ENCODE measurements at places on chromosomes 2 and 18.

- DNase-seq = no peak
These were observed 38.9 kb downstream of the UGP2 start for GRCh38 chr2:63880625-63881024.

DNA sequence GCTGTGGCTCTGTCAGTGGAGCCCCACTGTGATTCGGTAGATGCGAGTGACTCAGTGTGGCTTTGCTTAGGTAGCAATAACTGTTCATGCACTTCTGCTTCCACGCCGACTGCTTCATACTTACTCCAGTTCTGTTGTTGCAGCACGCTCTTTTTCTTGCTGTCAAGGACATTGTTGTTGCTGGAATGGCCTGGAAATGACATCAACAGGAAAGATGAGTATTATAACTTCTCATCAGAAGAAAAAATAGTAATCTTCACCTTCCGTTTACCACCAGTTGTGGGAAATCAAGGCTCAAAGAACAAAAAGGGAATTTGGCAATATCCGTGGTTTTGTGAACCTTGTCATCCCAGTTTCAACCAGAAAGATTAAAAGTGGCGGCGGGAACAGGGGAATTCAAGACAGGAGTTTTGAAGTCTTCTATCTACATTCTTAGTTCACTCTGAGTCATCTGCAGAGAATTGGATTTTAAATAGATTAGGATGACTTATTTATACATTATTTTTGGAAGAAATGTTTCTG is 8.3 kb downstream of the TM4SF20 start:
- DNase-seq = no peak

DNA sequence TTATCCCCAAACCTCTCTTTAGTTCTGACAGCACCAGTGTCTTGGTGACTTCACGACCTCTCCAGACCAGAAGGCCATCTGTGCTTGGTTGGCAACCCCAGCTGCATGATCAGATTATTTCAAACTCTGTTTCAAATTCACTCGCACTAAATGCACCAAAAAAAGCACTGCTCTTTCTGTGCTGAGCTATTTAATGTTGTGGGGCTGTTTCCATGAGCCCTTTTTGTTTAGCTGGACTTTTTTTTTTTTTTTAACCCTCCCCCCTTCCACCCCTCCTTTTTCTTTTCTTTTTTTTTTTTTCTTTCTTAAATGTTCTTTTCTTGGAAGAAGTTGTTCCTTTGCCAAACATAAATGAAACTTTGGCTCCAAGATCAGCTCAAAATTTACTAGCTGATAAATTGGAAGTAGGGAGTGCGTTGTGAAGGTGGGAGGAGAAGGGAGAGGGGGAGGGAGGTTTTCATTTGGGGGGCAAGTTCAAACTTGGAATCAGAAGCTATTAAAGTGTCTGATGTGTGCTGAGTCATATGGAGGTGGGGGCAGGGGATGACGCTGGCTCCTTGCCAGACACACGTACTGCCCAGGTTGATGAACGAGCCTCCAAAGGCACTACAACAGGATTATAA is 543.0 kb upstream of the TNP1 start:
- no peak for DNase-seq

DNA sequence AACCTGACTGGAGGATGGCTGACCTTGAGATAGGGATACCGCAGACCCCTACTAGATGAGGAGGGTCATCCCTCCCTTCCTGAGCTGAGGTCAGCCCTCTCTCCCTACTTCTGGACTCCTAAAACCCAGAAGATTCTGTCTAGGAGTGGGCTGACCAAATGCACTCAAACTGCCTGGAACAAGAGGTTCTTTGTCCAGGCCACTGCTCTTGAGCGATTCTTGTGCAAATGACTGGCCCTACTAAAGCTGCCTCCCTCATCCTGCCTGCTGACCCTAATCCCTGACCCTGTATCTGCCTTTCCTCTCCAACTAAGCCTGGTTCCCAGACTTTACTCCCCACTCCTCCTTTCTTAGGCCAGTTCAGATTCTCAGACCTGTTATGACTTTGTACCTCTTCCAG is 56.2 kb downstream of the EFR3B start:
- no peak for DNase-seq

GRCh38 chr2:109247340-109247739 is 118.3 kb downstream of the SH3RF3 start:
- peak; percentile 39 for DNase-seq

DNA sequence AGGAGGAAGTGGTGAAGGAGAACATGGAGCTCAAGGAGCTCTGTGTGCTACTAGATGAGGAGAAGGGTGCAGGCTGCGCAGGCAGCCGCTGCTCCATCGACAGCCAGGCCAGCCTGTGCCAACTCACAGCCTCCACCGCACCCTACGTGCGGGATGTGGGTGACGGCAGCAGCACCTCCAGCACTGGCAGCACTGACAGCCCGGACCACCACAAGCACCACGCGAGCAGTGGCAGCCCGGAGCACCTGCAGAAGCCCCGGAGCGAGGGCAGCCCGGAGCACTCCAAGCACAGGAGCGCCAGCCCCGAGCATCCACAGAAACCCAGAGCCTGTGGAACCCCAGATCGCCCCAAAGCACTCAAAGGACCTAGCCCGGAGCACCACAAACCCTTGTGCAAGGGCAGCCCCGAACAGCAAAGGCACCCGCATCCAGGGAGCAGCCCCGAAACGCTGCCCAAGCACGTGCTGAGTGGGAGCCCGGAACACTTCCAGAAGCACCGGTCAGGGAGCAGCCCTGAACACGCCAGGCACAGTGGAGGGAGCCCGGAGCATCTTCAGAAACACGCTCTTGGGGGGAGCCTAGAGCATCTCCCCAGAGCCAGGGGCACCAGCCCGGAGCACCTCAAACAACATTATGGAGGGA is 9.0 kb downstream of the CCDC85A start:
- DNase-seq = no peak

DNA sequence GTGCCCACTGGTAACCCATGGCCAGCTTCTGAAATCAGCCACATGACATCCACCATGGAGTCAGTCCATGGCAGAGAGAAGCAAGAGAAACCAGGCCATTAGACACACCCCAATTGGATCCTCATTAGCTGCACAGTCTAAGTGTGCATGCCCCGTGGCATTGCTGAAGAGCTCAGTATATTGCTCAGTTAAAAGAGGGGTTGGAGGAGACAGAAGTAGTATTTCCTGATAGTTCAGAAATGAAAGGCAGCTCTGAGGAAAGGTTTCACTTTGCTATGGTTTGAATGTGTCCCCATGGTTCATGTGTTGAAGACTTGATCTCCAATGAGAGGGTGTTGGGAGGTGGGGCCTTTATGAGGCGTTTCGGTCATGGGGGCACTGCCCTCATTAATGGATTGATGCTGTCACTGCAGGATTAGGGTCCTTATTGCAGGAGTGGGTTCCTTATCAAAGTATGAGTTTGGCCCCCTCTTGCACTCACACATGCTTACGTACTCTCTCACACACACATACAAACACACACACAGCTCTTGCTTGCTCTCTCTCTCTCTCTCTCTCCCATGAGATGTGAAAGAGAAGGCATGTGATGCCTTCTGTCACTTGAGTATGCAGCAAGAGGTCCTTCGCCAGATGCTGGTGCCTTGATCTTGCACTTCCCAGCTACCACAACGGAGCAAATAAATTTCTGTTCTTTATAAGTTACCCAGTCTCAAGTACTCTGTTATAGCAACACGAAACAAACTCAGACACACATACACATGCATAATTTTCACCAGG is 58.0 kb downstream of the TMEM163 start:
- no peak for DNase-seq

GRCh38 chr2:127646487-127647241 is 711 bp downstream of the GPR17 start:
- no peak for DNase-seq

DNA sequence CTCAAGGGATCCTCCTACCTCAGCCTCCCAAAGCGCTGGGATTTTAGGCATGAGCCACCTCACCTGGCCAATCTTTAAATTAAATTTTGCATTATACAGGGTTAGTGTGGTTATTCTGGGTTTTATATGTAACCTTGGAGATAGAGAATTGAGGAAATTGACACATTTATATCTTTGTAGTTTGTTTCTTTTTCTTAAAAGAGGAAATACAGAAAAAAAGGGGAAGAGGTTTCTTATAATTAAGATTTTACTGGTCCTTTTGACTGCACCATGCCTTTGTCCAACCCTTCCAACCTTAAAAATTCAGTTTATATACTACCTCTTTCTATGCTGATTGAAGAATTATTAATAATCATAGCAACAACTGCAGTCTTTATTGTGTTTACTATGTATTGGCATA is 210.1 kb upstream of the STON1 start:
- DNase-seq = no peak

GRCh38 chr2:10085043-10085667 is 4.9 kb upstream of the CYS1 start:
- no peak for DNase-seq
